Fibroblast of skin of abdomen (primary cell): ENCODE measurements at places on chromosomes 12 and 14.
A peak's percentile ranks its signal among the peaks of the same experiment; 100 is the strongest.

DNA sequence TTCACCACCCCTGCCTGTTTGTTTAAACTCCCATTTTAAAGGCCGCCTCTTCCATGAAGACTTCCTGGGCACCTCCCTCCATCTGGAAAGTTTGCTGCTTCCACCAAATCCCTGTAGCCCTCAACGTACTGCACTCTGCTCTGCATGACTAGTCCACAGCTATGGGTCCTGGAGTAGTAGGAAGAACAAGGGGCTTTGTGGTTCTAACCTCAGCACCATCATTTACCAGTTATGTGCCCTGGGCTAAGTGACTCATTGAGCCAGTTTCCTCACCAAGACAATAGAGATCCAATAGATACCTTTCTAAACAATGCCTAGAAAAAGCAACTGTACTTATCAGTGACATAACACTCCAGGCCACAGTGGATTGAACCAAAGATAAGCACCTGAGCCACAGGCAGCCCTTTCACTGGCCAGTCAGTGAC, 8.5 kb upstream of the LTBP2 start:
- peak; percentile 94 for DNase-seq

GRCh38 chr12:55681142-55682077, 26.3 kb downstream of the ITGA7 start:
- DNase-seq, result peak; percentile 20

DNA sequence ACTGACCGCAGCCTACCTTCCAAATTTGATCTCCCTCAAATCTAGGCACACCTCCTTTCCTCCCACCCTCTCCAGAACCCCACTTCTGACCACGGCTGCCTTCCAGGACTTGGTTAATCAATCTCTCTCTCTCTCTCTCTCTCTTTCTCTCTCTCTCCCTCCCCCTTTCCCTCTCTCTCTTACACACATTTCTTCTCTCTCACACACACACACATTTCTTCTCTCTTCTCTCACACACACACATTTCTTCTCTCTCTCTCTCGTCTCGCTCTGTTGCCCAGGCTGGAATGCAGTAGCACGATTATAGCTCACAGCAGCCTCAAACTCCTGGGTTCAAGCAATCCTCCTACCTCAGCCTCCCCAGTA, 521 bp upstream of the GMFB start:
- DNase-seq, result no peak

- DNase-seq, result no peak
Observed at GRCh38 chr14:59075506-59075905, 113.0 kb upstream of the DAAM1 start.
